ENCODE measurements at places on chromosomes 12 and 14. TPM values are rescaled to one million over a fixed set of nuclear protein-coding genes. Genes with fewer than 3 reads are reported as not detected.

DNA sequence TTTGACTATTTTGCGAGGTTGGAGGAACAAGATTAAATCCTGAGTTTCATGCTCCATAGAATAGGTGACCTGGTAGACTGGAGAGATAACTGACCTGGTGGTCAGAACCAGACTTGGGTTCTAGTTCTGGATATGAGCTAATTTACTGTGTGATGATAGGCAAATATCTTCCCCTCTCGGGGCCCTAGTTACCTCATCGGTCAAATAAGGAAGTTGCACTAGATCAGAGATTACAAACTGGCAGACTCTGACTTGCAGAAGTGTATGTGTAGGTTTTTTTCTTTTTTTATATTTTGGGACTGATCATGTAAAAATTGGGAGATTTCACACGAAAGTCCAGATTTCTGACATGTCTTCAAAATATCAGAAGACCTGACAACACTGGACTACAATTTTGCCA, 37.0 kb downstream of the RPH3A start:
- DNase-seq = no peak
- H3K4me1 ChIP-seq = no peaks in the 10 kb centered on the region
- H3K36me3 ChIP-seq = no peaks in the 10 kb centered on the region
- H3K4me3 ChIP-seq = no peak overlapping the region
- H3K27me3 ChIP-seq = peaks cover 3% of the 10 kb centered on the region

- H3K4me3 ChIP-seq = no peak overlapping the region
- peak overlapping the region; percentile 62 for H3K27ac ChIP-seq
- H3K4me1 ChIP-seq = peaks cover 28% of the 10 kb centered on the region
- H3K36me3 ChIP-seq = no peaks in the 10 kb centered on the region
Observed at GRCh38 chr12:94267537-94267872, 119.1 kb downstream of the PLXNC1 start.

The CLEC6A gene
- not detected for total RNA-seq

DNA sequence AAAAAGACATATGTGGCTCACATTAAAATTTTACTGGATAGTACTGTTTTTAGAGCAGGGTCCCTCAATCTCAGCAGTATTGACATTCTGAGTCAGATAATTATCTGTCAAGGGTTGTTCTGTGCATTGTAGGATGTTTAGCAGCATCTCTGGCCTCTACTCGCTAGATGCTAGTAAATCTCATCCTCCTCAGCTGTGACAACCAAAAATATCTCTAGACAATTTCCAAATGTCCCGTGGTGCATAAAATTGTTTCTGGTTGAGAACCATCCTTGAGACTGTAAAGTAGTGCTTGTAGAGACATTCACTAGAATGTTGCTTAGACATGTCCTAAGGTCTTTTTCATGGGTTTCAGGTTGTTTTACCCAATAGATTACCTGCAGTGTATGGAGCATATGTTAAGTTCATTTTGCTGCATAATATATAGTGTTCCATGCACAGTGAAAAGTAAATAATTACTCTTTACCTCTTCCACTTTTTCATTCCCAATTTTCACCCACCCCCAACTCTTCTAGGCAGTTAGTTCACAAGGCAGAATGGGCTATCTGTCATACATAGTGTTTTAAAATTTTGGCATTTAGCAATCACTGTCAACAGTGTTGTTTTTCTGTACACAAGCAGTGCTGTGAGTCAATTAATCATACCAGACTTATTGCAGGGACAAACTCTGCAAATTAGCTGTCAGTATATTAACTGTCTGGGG, 200.2 kb upstream of the SLC38A2 start:
- no peaks in the 10 kb centered on the region for H3K4me1 ChIP-seq
- no peaks in the 10 kb centered on the region for H3K27me3 ChIP-seq
- no peaks in the 10 kb centered on the region for H3K36me3 ChIP-seq
- H3K27ac ChIP-seq = no peak overlapping the region
- no peak for DNase-seq
- no peak overlapping the region for H3K4me3 ChIP-seq

GRCh38 chr12:65742018-65743010, 82.0 kb upstream of the HMGA2 start:
- peaks cover 9% of the 10 kb centered on the region for H3K27me3 ChIP-seq
- no peak overlapping the region for H3K27ac ChIP-seq
- H3K36me3 ChIP-seq = no peaks in the 10 kb centered on the region

- H3K4me1 ChIP-seq = no peaks in the 10 kb centered on the region
- no peak for DNase-seq
- no peaks in the 10 kb centered on the region for H3K27me3 ChIP-seq
- H3K4me3 ChIP-seq = no peak overlapping the region
Observed at GRCh38 chr14:51564460-51564859, 87.2 kb upstream of the FRMD6 start.

- peak; percentile 78 for DNase-seq
- peaks cover 69% of the 10 kb centered on the region for H3K4me1 ChIP-seq
- H3K27ac ChIP-seq = peak overlapping the region; percentile 98
Observed at GRCh38 chr12:109461846-109462756, 15.0 kb downstream of the KCTD10 start.

- no peaks in the 10 kb centered on the region for H3K36me3 ChIP-seq
- DNase-seq = no peak
- no peaks in the 10 kb centered on the region for H3K4me1 ChIP-seq
Observed at GRCh38 chr14:51283402-51284085, 43.5 kb downstream of the TMX1 start.

DNA sequence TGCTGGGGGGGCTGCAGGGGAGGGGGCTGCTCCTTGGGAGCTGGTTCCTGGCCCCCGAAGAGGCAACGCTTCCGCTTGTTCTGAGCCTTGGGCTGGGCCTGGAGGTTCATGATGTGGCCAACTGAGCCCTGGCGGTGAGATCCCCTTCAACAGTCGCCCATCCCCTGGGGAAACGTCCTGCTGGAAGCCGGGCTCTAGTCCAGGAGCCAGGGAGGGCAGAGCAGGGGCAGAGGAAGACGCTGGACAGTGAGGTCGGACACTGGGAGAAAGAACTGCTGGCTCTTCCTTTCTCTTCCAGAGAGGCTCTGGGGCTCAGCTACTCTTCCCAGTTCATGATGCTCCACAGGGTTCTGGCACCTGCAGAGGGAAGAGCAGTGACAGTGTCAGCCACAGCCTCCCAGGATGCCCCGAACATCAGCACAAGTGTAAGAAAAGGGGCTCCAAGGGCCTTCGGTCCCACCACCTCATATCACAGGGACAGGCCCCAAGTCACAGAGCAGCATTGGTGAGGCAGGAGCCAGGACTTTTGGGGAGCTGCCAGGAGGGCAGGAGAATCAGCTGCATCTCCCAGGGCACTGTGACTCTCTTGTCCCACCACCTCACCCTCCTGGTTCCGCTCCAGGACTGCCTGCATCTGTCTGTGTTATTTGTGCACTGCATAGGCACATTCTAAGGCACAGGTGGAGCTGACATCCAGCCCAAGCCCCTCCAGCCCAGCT, 25.9 kb upstream of the PNMA1 start:
- H3K4me1 ChIP-seq = peaks cover 67% of the 10 kb centered on the region
- DNase-seq = no peak
- no peak overlapping the region for H3K4me3 ChIP-seq
- no peaks in the 10 kb centered on the region for H3K27me3 ChIP-seq
- peaks cover 46% of the 10 kb centered on the region for H3K36me3 ChIP-seq

- peak overlapping the region; percentile 5 for H3K27ac ChIP-seq
- peaks cover 8% of the 10 kb centered on the region for H3K4me1 ChIP-seq
- H3K27me3 ChIP-seq = no peaks in the 10 kb centered on the region
- H3K36me3 ChIP-seq = no peaks in the 10 kb centered on the region
- H3K4me3 ChIP-seq = no peak overlapping the region
- DNase-seq = no peak
Observed at GRCh38 chr12:89427508-89428156, 75.3 kb upstream of the DUSP6 start.
